ENCODE measurements at places on chromosomes 1 and 21.

- DNase-seq, result no peak
Measured at GRCh38 chr1:166811691-166812090, 27.6 kb upstream of the POGK start.

DNA sequence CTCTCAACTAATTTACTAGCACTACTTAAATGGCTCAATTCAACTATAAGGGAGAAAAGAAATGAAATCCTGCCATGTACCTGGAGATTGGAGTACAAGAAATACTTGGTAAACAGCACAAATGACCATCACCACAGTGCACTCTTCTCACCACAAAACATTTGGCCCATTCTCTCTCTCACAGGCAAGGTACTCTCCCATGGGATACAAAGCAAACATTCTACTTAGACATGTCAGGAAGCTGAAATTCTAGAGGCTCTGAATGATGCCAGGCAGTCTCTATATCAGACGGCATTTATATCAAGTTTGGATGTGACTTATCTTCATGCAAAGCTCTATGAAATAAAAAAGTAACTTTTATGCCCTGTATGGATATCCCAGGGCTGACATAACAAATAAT lies 72.5 kb downstream of the DPT start:
- no peak for DNase-seq

DNA sequence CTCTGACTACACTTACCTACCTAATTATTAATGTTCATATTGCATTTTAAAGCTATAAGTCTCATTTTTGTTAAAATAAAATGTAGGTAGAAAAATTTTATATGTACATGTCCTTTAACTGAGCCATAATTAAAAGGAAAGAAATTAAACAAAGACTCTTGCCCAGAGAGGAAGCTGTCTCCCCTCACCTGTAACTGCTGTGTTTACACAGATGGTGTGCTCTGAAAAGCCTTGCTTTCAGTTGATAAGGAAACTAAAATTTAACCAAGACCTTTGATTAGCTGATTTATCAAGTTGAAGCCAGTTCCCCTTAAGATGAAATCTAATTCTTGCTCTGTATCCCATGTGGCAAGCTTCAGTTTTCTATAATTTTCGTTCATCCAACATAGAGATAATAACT lies 213.5 kb downstream of the LYPLAL1 start:
- no peak for DNase-seq

GRCh38 chr1:153417136-153417888 lies 992 bp downstream of the S100A7A start:
- DNase-seq, result no peak

DNA sequence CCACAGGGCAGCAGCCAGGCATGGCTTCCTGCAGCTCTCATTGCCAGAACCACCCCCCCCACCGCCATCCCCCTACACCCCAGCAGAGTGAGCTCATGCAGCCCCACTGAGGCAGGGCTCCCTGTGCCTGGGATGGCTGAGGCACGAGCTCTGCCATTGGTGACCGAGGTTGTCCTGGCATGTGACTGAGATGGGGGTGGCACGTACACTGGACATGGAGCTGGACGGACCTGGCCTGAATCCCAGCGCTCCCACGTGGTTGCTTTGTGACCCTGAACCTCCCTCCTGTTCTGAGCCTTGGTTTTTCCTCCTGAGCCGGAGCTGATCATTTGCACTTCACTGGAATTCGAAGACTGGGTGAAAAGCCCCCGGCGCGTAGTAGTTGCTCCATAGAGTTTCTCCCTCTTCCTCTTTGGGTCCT lies 28.3 kb downstream of the ALPL start:
- DNase-seq, result no peak

DNA sequence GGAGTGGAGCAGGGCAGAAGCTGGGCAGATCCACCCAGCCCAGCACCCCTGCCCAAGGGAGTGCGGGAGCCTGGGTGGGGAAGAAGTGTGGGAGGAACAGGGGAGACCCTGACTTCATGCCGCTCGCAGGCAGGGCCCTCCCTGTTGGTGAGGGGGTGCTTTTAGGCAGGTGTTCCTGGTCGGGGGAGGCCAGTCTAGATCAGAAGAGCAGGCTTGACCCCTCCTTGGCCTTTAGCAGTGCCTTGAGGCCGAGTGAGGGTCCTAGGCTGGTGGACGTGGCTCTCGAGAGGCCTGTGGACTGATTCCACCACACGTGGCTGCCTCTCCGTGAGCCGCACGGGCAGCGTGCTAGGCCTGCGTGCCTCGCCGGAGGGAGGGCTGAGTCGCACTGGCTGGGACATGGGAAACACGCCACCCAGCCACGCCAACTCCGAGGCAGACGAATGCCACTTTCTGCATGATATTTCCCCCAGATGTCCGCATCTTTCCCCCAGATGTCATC lies 19.4 kb upstream of the COL18A1 start:
- peak; percentile 22 for DNase-seq

- peak; percentile 37 for DNase-seq
Measured at GRCh38 chr1:186618401-186619170, 61.6 kb downstream of the PTGS2 start.

DNA sequence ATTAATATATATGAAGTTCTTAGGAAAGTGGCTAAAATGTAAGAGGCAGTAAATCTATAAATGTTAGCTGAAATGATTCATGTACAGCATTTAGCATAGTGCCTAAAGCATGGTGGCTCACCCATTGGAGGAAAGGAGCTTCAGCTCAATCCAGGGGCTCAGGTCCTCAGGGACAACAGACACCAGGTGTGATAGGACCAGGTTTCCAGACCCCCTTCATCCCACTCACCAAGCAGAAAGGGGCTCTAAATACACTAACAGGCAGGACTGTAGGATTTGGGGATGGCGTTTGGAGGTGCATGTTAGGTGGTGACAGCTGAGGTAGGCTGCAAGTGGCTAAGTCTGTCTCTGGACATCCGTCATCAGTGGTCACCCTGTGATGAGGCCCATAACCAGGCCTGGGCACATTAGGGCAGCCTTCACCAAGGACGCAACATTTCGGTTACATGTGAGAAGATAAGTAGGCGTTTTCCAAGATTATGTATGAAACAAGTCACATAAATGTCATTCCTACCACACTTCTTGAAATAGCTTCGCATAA lies 233.1 kb downstream of the C1orf94 start:
- no peak for DNase-seq

DNA sequence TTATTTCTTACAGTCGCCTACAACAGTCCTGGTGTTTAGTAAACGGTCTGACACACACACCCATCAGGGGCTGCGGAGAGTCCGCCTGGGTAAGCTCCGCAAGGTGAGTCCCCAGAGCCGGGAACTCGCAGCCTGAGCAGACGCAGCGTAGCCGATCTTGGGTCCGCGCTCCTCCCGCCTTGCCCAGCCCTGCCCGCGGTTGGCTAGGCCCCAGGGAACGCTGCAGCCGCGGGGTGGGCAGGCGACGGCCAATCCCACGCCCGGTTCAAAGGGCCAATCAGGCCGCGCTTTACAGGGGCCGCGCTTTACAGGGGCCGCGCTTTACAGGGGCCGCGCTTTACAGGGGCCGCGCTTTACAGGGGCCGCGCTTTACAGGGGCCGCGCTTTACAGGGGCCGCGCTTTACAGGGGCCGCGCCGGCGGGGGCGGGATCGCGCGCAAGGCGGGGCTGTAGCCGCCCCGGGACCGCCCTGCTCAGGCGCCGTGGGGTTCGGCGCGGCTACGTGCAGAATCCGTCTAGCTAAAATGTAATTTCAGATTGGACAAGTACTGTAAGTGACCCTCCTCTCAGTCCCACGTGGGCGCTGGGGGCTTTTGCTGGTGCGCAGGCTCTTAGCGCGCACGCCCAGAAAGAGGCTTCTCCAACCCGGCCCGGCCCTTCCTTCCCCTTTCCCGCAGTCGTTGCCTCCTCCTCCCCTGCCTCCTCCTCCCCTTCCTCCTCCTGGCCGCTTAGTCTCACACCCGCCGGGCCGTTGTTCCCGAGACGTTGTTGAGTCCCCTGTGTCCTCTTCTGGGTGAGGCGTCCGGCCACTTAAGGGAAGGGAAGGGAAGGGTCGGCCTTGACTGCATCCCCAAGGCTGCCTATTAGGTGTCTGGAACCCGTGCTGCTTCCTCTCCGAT lies at the start of gene FGGY:
Gene FGGY, plus strand, starts transcription at position 737 of the 899 bp plus-strand sequence. CDS start 24,456 bp downstream, outside the sequence.
- peak; percentile 91 for DNase-seq

- no peak for DNase-seq
Measured at GRCh38 chr1:119917304-119918055, 21.2 kb upstream of the ADAM30 start.

DNA sequence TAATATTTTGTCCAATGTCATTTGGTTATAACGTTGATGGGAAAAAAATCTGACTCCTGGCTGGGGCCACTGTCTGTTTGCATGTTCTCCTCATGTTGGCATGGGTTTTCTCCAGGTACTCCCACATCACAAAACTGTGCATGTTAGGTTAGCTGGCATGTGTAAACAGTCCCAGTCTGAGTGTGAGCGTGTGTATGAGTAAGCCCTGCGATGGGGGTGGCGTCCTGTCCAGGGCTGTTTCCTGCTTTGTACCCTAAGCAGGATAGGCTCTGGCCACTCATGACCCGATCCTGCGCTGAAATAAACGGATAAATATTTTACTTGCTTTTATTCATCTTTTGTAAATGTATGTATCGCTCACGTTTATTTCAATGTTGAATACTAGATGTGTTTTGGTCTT lies 13.5 kb downstream of the EFCAB14 start:
- DNase-seq, result no peak

- no peak for DNase-seq
Measured at GRCh38 chr1:99965646-99966375, 4.0 kb upstream of the SLC35A3 start.

DNA sequence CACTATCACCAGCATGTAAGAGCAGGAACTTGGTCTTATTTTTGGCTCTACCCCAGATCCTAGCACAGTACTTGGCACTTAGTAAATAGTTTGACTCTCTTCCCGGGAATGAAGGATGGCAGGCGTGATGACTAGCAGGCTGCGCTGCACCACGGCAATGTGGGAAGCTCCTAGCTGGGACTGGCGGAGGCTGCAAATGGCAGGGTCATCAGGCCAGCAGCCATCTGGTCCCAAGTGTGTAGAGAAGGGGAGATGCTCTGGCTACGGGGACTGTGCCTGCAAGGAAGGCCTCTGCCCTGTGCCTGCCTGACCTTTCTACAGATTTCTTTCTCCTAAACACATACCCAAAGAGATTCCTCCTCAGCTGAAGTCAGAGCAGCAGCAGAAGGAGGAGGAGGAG lies 95.0 kb downstream of the KCND3 start:
- DNase-seq, result no peak

DNA sequence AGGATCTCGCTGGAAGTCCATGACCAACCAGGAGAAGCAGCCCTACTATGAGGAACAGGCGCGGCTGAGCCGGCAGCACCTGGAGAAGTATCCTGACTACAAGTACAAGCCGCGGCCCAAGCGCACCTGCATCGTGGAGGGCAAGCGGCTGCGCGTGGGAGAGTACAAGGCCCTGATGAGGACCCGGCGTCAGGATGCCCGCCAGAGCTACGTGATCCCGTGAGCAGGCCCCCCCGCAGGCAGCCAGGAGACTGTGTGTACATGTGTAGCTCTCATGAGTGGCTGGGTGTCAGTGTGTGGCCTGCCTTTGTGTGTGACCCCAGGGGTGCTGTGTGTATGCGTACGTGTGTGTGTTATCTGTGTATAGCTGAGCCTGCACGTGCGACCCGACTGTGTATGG lies 27.2 kb downstream of the ETNK2 start:
- no peak for DNase-seq

DNA sequence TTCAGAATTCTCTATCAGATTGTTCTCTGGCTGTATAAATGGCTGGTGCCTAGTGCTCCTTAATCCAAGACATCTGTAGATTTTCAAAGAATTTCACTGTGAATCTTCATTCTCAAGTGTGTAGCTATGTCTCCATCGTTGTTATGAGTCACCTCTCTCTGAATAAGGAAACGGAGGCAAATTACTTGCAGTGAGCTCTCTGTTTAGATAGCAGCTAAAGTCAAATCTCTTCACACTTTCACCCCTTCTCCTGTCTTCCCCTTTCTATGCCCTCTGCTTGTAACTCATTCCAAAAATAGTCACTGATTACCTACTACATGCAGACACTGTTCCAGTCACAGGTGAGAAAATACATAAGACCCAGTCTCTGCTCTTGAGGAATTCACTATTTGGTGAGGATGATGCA lies 39.7 kb downstream of the CHML start:
- no peak for DNase-seq

GRCh38 chr1:111882986-111883560 lies 106.4 kb downstream of the KCND3 start:
- DNase-seq, result no peak

DNA sequence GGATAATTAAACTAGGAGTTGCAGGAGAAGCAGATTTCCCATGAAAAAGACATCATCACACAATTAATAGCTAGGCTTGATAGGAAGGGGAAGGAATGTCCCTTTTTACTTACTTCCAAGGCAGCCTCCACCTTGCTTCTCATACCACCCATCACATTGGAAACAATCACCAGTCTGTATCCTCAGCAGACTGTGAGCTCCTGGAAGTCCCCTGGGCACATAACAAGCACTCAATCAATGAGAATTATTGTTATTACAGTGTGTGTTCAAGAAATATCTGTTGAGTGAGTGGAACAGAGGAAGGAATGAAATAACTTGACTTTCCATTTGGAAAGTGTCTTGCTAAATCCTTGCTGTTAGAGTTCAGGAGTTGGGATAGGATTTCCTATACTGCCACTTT lies 36.2 kb downstream of the HIVEP3 start:
- DNase-seq, result no peak
